ENCODE measurements at places on chromosomes 2 and 18.

DNA sequence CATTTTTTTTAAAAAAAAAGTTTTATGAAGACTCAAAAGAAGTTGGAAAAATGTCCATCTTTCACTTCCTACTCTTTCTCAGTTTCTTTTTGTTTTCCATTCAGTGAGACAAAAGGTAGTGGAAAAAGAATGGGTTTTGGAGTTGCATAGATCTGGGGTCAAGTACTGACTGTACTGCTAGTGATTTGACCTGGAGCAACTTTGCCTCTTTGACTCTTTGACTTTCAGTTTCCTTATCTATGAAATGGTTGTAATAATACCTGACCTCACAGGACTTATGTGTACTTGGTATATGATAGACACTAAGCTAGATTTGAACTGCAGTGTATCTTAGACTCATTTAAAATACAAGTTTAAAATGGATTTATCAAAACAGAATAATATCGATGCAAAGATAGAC lies 3.5 kb upstream of the KCNE4 start:
- no peak for DNase-seq

- DNase-seq = peak; percentile 98
Observed at GRCh38 chr2:183284606-183285005, 160.4 kb downstream of the NUP35 start.

DNA sequence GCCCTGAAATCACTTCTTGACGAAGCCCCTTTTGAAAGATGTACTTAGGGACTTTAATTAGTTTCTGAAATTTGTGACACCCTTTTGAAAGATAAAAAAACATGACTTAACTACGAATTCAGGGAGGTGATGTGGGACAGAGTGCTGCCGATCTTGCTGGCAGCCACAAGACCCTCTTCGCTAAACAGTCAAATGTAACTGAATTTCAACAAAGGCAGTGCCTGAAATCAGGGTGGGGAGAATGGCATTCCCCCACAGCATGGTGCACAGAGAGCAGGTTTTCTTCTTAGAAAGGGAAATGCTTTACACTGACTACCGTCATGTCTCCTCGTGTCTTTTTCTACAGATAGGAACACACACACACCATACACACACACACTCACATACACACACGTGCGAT lies 640.2 kb upstream of the POU3F3 start:
- DNase-seq = no peak

GRCh38 chr2:5472673-5473072 lies 219.5 kb upstream of the SOX11 start:
- DNase-seq = no peak

- no peak for DNase-seq
Observed at GRCh38 chr2:17912266-17912691, 33.8 kb downstream of the KCNS3 start.

GRCh38 chr2:192026059-192026824 lies 168.5 kb downstream of the TMEFF2 start:
- DNase-seq = no peak

DNA sequence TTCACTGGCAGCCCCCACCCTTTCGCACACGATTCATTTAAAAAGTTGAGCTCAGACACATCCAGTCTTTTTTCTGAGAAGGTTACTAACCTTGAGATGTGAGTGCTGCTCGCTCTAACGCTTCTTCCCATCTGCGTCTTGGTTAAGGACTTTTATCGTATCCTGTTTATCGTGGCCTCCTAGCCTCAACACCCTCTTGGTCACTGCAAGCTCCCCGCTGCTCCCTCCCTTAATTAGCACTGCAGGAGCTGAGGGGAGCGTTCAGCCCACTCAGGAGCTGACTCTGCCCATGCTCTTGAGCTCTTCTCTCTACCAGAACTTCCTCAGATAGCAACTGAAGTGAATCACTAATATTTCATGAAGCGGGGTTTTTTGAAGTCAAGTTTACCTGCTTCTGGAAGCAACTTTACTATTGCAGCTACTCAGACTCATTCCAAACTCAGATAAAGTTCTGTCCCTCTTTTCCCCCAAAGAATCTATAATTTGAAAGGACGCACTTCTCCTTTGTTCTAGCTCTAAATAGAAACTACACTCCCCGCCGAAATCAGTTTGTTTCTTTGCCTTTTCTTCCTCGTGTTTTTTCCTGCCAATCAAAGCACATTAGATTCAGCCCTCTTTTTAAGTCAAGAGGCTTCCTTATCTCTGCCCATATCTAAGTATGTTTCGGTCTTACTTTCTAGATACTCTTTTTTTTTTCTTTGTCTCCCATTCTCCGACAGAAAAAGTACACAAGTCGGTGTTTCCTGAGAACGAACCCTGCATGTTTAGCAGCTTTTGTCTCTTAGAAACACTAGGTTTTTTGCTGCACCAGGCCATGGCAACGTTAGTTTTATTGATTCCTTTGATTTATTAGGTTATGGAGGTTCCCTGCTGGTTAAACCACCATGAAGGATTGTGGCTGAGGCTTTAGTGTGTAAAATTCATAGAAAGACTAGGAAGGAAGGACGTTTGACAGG lies 9.3 kb upstream of the CD226 start:
- no peak for DNase-seq

- DNase-seq = no peak
Observed at GRCh38 chr2:120840795-120841487, 105.3 kb downstream of the GLI2 start.

GRCh38 chr2:6683516-6683915 lies 182.2 kb downstream of the CMPK2 start:
- DNase-seq = no peak

- DNase-seq = no peak
Observed at GRCh38 chr2:61688369-61689334, 150.5 kb upstream of the XPO1 start.

DNA sequence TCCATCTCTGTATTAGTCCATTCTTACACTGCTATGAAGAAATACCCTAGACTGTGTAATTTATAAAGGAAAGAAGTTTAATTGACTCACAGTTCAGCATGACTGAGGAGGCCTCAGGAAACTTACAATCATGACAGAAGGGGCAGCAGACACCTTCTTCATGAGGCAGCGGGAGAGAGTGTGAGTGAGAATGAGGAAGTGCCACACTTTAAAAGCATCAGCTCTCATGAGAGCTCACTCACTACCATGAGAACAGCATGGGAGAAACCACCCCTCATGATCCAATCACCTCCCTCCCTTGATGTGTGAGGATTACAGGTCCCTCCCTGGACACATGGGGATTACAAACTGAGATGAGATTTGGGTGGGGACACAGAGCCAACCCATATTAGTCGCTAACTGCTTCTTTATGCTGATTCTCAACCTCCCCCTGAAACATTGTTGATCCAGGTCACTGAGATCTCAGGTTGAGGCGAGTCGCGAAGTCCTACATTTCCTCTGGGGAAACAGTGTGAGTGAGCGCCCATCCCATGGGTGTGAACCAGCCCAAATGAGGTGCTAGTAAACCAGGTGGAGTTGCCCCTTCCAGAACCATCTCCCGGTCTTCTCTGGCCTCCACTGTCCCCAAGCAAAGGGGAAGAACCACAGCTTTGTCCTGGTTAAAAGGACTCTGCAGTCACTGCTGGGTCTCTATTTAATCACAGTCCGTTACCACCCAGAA lies 123.8 kb downstream of the CAPN13 start:
- peak; percentile 11 for DNase-seq

GRCh38 chr2:172742931-172743540 lies 7.4 kb downstream of the RAPGEF4 start:
- DNase-seq = no peak

DNA sequence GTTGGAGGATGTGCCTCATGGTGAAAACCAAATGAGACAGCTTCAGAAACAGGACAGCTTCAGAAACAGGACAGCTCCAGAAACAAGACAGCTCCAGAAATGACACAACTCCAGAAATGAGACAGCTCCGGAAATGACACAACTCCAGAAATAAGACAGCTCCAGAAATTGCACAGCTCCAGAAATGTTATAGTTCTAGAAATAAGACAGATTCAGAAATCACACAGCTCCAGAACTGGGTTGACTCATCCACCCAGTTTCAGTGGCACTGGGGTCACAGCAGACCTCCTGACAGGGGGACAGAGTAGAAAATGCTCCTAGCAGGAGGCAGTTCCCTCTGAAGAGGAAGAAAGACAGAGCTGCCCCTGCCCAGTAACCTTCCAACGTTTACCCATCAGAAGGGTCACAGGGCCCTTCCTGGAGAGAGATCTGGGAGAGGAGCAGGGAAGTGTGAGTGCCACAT lies 26.9 kb upstream of the COL6A3 start:
- no peak for DNase-seq

DNA sequence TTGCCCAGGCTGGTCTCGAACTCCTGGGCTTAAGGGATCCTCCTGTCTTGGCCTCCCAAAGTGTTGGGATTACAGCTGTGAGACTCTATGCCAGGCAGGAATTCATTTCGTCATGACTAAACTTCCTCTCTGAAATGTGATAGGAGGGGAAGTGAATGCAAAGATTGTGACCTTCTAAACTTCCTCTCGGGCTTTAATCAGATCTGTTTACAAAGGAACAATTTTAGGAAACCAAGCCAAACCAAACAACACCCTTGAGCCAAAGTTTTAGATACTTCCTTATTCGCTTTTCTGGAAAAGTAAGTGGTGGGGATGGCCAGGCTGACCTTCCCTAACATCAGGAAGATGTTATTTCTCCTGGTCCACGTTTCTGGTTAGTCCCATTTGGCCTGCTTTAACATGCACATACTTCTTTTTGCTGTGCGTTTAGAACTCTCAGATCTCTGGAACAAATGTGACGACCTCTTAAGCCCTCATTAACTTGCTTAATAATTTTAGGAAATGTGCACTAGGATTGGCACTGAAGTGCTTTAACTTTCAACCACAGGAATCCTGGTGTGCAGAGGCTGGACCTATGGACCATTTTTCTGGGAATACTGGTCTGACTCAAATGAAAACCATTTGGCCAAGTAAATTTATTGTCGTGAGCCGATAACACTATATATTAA lies 33.2 kb upstream of the YES1 start:
- peak; percentile 44 for DNase-seq
